Germinal center (tissue), 1 donor: ENCODE measurements at places on chromosomes 11 and 22.

- DNase-seq, result peak; percentile 22
These were observed 4.9 kb upstream of the CNTN5 start for GRCh38 chr11:99015634-99016454.

- peak; percentile 8 for DNase-seq
These were observed 7.5 kb upstream of the WEE1 start for GRCh38 chr11:9565822-9566560.

DNA sequence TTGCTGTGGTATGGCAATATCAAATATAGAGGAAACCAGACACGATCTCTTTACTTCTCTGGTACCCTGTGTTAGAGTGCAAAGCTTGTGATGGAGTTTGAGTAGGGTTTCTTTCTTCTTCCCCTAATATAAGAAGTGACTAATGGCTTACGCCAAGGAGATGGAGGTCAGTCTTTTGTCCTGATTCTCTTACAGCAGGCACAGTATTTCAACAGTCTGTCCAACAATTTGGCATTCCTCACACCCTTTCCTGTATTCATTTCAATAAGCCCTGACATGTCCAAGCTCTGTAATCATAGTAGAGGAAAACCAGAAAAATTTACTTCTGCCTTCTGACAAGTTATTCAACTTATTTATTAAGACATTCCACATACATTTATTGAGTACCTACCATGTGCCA, 546.2 kb downstream of the TMEM135 start:
- DNase-seq, result no peak

DNA sequence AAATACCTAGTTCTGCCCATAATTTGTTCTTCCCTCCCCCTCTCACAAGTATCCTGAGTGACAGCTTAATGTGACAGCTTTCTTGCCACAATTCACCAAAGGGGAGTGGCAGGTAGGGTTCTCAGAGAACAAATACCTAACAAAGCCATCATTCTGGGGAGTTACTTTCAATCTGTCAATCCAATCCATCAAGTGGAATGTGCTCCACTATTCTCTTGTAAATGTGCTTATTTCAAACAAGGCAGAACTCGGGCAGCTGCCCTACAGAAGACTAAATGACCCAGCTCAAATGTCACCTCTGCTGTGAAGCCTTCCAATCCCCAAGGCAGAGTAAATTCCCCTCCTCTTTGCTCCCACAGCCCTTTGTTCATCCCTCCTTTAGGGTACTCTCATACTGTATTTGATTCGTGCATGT, 27.8 kb downstream of the LGR4 start:
- DNase-seq, result no peak

GRCh38 chr11:118171269-118172062, 5.0 kb downstream of the SCN2B start:
- DNase-seq, result peak; percentile 84
